CD4-positive, alpha-beta T cell treated with Interleukin-2 at 100 ng/mL for 4 hours (primary cell): ENCODE measurements at places on chromosomes 1 and 21.

GRCh38 chr1:198913667-198914066 is 274.8 kb downstream of the PTPRC start:
- DNase-seq, result no peak

- DNase-seq, result no peak
These were observed 2.4 kb upstream of the HTR6 start for GRCh38 chr1:19662313-19662712.

DNA sequence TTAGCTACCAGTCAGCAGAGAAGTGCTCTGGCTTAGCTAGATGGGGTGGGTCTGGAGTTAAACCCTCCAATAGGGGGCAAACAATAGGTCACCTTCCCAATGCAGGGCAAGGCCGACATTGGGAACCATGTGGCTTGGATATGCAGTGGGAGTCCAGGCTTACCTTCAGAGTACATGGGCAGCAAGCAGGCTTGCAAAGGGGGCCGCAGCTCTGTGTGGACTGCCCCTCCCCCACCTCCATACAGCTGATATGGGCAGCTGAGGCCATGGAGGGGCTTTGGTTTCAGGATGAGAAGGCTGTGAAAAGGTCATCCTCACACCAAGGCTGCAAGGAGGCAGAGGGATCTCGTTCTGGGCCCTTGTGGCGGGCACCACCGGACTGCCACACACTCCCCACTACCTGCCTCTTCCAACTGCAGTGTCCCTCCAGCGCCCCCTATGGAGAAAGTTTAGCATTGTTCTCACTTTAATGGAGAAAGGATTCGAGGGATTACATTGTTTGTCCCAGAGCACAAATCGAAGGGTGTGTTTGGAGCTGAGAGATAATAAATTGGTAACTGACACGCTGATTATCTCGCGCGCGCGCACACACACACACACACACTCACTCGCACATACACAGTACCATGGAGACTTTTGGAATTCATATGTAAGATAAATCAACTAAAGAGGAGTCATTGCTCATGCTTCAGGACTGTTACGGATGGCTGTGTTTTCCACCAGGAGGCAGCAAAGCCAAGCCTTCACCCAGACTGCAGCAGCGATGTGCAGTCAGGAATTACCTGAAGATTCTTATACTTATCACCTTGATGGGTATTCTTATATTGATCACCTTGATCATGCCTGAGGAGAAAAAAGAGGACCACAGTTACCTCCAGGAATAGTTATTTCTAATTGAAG is 7.0 kb upstream of the SMCP start:
- no peak for DNase-seq

DNA sequence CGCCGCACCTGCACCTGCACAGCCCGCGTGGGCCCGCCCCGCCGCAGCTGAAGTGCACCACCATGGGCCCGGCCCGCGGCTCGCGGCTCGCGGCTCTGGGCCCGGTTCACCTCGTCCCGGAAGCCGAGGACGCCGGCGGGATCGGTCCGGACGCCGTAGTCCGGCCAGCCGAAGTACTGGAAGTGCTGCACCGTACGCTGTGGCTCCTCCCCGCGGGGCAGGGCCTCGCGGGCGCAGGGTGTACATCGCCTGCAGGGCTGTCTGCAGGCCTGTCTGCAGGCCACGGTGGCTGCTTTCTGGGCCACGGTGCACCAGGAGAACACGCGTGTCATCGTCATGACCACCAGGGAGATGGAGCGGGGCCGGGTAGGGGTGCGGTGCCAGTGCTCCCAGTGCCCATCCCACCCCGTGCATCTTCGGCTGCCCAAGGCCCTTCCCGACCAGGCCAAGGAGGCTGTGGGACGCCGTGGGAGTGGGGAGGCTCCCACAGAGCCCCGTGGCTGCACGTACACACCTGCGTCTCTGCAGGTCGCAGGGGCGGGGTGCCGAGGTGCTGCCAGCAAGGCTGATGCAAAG is 6.7 kb downstream of the RNF223 start:
- DNase-seq, result no peak

GRCh38 chr1:231550448-231550781 is 21.9 kb downstream of the TSNAX start:
- peak; percentile 27 for DNase-seq

GRCh38 chr1:205782627-205783432 is 7.5 kb upstream of the RAB29 start:
- no peak for DNase-seq

GRCh38 chr1:113941245-113941559 is 12.1 kb downstream of the HIPK1 start:
- no peak for DNase-seq
